Effector memory CD4-positive, alpha-beta T cell (primary cell): ENCODE measurements at places on chromosomes 16 and 17.

DNA sequence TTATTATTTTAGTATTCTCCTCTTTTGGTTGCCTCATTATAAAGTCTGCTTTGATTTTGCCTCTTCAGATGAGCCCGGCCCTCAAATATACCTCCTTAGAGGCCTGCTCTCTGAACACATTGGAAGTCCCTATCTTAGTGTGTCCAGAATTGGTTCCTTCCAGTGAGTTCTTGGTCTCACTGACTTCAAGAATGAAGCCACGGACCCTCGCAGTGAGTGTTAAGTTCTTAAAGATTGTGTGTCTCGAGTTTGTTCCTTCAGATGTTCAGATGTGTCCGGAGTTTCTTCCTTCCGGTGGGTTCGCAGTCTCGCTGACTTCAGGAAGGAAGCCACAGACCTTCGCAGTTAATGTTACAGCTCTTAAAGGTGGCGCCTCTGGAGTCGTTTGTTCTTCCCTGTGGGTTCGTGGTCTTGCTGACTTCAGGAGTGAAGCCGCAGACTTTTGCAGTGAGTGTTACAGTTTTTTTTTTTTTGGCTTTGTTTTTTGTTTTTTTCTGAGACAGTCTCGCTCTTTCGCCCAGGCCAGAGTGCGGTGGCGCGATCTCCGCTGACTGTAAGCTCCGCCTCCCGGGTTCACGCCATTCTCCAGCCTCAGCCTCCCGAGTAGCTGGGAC lies 45.8 kb upstream of the NOS2 start:
- no peak for DNase-seq

GRCh38 chr17:49753959-49754391 lies 10.0 kb downstream of the FAM117A start:
- no peak for DNase-seq

- DNase-seq, result no peak
Measured at GRCh38 chr17:27241346-27241946, 52.5 kb upstream of the WSB1 start.

DNA sequence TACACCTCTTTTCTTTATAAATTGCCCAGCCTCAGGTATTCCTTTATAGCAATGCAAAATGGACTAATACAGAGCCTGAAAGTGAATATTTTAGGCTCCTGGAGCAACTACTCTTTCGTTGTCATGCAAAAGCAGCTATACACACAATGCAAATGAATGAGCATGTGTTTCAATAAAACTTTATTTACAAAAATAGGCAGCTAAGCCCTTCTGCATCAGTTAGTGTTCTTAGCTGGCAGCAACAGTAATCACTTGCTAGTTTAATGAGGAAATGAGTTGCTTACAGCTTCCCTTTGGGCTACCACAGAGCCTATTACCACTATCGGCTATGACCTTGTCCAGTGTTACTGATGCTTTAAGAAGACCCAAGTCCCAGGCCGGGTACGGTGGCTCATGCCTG lies 402.9 kb downstream of the XYLT1 start:
- DNase-seq, result no peak

DNA sequence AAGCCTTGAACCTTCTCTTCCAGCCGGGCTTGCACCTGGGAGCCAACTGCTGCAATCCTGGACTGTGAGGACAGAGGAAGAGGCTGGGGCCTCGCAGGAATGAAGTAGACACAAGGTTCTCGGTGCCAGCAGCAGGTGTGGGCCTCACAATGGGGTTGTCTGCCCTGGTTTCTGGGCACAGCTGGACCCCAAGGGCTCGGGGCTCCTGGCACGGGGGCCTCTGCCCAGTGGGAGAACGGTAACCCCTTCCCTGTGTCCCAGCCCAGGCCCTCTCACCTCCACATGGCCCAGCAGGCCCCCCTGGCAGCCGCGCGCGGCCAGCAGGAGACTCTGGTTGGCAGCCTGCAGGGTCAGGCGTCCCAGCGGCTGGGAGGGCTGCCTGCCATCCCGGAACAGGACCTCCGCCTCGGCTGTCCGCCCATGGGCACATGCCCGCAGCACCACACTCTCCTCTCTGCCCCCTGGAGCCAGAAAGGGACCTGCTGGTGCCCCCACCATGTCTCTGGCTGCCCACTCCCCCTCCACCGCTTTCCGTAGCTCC lies 46.9 kb downstream of the RMI2 start:
- DNase-seq, result no peak

- no peak for DNase-seq
Measured at GRCh38 chr17:9332132-9332494, 243.5 kb downstream of the STX8 start.

GRCh38 chr16:79211586-79211985 lies 389.0 kb downstream of the MAF start:
- DNase-seq, result no peak

DNA sequence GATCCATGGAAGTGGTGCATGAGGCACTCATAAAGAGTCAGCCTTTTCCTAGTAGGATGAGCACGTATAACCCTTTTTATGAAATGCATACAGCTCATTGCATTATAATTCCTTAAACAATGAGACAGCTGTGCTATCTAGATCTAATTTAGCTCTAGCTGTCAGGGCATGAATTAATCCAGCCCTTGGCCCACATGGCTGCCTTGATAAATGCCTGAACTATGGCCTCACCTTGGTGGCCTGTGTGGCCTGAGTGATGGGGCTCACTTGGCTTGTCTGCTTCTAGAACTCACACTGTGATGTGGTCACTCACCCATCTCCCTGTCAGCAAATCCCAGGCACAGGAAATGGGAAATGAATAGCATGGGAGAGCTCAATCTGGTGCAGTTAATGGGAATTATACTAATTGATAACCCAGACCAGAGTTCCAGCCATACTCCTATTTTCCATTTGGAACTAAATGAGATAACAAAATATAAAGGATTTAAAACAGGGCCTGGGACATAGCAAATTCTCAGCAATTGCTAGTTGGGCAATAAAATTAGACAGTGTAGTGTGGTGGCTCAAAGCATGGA lies 153.6 kb downstream of the HS3ST2 start:
- no peak for DNase-seq

DNA sequence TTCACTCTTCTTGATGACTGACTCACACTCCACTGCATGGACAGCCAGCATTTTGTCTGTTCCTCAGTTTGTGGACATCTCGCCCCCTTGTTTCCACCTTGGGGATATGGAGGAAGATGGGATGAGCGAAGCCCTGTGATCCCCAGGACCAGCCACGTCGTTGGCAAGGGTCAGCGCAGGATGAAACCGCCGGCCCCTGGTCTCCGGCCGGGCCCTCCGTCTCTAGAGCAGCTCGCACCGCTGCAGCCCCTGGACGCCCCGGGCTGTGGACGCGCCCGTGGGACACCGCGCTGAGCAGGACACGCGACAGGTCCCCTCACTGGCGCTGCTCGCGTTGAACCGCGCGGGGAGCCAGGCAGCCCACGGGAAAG lies 604 bp upstream of the ZC3H18 start:
- DNase-seq, result no peak

GRCh38 chr17:60149691-60150582 lies at the start of gene CA4:
CA4 (plus strand) TSS chr17:60149973; CDS start chr17:60150035, 62 bp downstream.
- DNase-seq, result no peak

GRCh38 chr17:79557276-79558090 lies 53.4 kb downstream of the RBFOX3 start:
- no peak for DNase-seq

DNA sequence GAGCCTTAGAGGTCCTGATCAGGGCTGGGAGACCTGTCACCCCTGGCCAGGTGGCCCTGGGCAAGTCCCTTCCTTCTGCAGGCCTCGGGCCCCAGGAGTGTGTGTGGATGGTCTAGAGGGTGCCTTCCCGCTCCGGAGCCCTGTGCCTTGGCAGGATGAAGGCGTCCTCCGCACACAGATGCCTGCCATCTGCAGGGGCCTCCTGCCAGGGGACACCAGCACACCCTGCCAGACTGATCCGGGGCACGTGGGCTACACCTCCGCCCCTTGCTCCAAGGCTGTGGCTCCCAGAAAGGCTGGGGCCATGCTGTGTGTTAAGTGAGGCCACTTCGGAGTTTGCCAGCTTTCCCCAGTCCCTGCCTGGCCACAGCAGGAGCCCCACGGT lies 30.7 kb downstream of the NPTX1 start:
- no peak for DNase-seq

- peak; percentile 24 for DNase-seq
Measured at GRCh38 chr16:89863741-89864526, 9.5 kb upstream of the TCF25 start.

DNA sequence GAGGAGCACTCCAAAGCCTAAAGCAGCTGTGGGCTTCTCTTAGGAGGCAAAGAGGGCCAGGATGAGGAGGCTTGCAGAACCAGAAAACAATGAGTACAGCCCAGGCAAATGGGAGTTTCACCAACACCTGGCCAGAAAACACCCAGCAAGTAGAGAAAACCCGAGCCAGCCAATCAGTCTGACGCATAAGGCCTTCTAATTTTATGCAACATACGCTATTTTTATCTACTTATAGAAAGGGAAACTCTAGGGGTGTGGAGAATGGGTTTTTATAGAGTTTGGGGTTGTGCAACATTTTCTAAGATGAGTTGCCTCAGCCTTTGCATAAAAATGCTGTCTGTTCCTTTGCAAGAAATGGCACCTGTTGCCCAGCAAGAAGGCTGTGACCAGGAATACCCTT lies 529.0 kb upstream of the CDH5 start:
- DNase-seq, result no peak

DNA sequence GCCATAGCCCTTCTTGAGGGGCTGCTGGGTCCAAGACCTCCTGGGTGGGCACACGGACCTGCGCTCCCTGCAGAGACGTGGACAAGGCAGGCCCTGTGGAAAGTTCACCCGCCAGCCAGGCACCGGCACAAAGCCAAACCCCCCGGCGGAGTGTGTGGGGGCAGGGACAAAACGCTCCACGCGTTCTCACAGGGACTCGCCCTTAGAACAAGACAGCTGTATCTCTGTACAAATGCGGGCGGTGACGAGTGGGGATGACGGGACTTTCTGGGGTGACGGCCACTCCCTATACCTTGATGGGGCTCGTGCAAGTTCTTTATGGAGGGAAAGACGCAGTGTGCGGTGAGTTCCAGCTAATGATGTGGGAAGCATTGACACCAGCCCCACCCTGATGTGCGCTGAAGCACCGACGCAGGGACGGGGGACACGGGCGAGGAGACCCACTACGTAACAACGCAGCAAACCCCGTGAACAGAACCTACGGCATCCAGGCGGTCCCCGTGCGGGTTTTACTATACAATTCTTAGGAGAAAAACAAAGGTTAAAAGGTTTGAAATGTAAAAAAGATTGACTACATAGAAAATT lies 49.4 kb downstream of the LMF1 start:
- no peak for DNase-seq
